ENCODE measurements at places on chromosomes 16 and 17. TPM values are rescaled to one million over a fixed set of nuclear protein-coding genes. Genes with fewer than 3 reads are reported as not detected.

SULT1A2 gene
- 2.6 TPM for polyA plus RNA-seq

PDIA2 gene
- 37.1 TPM for polyA plus RNA-seq

DNA sequence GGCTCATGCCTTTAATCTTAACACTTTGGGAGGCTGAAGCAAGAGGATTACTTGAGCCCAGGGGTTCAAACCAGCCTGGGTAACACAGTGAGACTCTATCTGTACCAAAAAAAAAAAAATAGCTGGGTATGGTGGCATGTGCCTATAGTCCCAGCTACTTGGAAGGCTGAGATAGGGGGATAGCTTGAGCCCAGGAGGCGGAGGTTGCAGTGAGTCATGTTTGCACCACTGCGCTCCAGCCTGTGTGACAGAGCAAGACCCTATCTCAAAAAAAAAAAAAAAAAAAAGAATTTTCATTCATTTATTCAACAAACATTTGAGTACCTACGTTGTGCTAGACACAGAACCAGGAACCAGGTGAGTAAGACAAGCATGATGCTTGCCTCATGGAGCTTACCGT, 73.6 kb upstream of the MRTFB start:
- no peak for DNase-seq

- DNase-seq, result no peak
Measured at GRCh38 chr16:79618041-79618691, 17.6 kb upstream of the MAF start.

DNA sequence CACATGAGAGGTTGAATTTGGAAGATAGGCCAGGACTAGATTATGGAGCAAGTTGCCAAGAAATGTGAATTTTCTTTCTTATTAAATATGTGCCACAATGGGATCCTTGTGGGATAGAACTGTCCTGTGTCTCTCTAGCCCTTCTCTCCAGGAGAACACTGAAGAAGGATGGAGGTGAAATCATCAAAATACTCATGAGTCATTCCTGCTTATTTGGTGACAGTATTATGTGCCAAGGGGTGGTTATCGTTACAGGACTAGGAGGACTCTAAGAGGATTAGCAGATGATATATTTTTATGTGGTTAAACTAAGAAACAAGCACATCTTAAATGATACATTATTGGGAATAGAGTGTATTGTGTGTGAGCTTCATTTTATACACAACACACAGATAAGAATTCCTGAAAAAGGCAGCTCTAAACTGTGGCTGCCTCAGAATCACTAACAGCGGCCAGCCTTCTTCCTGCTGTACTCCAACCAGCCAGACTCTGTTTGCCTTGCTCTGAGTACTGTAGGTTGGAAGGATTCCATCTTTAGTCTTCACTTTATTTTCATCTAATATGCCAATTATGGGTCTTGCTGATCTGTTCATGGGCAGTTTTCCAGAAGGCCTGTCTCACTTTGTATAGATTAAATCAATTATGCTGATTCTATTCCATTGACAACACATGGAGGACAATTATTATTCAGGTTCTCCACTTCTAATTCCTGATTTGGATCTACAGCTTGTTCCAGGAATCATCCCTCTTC, 325.8 kb downstream of the ABCC12 start:
- peak; percentile 19 for DNase-seq

DNA sequence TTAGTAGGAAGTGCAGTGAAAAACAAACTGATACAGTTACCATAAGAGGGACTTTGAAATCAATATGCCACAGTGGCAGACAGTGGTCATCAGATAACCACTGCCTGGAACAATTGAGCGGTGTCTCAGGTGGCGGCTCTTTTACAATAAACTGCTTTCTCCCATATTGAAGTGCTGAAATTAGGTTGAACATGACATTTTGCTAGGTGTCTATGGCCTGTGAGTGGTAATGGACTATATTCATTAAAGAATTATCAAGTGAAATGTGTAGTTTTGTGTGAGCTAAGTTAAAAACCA, 214.7 kb downstream of the RPTOR start:
- no peak for DNase-seq

- DNase-seq, result no peak
Measured at GRCh38 chr17:5772720-5773119, 188.4 kb upstream of the NLRP1 start.

DNA sequence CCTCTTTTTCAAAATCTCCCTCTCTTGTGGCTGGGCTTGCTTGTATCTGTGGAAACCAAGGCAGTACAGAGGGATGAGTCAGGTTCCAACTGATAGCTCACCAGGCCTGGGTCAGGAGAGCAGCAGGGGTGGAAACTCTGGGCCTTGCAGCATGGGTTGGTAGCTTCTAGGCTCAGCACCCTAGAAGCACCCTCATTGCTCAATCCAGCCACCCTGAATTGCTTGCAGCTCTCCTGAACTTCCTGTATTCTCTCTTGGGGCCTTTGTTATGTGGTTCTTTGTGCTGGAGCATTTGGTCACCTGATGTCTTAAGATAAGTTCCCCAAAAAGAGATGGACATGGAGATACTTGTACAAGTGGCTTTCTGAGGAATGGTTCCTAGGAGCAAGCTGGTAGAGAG, 169.4 kb downstream of the IRX5 start:
- no peak for DNase-seq

GRCh38 chr16:55294129-55294528, 29.9 kb upstream of the IRX6 start:
- no peak for DNase-seq

- DNase-seq, result no peak
Measured at GRCh38 chr17:34776456-34777443, 184.5 kb downstream of the CCT6B start.
